CD4-positive, alpha-beta T cell (primary cell): ENCODE measurements at places on chromosomes 6 and 20.
A peak's percentile ranks its signal among the peaks of the same experiment; 100 is the strongest.

DNA sequence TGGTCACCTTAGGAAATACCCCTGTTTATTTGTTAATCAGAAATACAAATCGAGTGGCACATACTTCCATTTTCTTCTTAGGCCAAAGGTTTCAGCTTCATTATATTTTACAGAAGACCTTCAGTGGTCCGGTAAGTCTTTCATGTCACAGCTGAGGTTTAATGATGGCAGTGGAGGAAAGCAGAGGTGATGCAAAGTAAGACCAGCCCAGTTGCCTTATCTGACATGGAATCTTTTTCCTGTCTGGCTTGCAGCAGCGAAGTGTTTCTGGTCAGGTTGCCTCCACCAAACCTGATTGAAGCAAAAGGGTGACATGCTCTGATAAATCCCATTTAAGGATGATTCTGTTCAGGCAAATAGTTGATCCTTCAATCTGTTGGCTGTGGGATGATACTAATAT lies 100.0 kb downstream of the PRDM1 start:
- DNase-seq: peak; percentile 31

DNA sequence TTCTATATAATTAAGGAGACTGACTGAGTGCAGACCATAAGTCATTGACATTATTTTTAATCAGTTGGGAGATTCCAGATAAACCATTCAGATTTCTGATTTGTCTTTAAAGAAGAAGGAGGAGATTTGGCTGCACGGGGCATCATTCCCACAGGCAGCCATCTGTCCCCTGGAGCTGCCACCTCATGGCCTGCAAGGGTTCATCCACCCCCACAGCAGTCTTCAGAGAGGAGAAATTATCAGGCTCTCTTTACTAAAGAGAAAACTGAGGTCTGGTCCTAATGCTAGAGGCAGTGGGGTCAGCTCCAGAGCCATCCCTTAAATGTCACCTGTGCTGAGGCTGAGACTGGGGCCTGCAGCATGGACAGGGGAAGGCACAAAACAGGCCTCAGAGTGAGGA lies 501.3 kb upstream of the SULF2 start:
- DNase-seq: no peak

- DNase-seq: no peak
Observed at GRCh38 chr6:82693094-82693493, 329.5 kb downstream of the TPBG start.

DNA sequence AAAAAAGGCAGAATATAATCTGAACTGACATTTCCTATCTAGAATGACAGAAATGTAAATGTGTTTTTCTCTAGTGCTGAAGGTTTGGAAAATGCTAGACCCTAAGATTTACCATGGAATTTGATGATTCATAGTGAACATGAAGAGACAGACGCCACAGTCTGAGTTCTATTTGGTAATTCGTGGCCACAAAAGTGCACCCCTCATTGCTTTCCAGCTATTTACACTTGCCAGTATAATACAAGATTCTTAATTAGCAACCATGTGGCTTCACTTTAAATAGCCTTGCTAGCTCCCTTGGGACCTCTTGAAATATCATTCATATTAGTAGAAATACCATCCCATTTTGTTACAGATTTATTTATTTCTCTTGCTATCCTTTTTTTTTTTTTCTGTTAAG lies 636.8 kb downstream of the PRKN start:
- DNase-seq: no peak

- no peak for DNase-seq
Observed at GRCh38 chr6:111669326-111669725, 63.6 kb upstream of the TRAF3IP2 start.

- no peak for DNase-seq
Observed at GRCh38 chr20:15739035-15739434, 834.2 kb downstream of the KIF16B start.

- no peak for DNase-seq
Observed at GRCh38 chr6:14216946-14217684, 99.5 kb downstream of the CD83 start.

DNA sequence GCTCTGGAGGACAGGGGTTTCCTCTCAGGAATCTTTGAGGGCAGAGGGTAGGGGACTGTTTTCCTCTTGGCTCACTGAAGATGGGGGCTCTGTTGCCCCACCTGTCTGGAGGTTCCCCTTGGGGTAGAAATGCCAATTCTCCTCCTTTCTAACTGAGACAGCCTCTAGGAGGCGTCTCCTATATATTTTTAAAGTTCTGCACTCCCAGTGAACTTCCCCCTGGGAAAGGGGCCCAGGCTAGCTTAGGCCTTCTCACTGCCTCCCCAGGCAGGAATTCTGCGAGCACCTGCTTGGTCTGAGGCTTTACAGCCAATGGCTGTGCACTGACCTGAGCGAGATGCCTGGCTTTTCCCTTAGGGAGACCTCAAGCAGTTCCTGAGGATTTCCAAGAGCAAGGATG lies 24.8 kb upstream of the SRF start:
- no peak for DNase-seq

DNA sequence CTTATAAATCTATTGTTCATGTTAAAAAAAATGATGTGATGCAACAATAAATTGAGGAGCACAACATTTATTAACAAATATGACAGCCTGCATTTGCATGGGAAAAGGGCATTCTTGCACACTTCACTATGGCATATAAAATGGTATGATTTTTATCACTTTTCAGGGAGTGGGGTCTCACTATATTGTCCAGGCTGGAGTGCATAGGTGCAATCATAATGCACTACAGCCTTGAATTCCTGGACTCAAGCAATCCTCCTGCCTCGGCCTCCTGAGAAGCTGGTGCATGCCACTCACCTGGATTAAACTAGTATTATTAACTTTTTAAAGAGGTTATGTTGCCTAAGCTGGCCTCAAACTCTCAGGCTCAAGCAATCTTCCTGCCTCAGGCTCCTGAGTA lies 11.4 kb downstream of the NUP43 start:
- DNase-seq: no peak

GRCh38 chr6:44820321-44820720 lies 432.8 kb downstream of the CDC5L start:
- no peak for DNase-seq

DNA sequence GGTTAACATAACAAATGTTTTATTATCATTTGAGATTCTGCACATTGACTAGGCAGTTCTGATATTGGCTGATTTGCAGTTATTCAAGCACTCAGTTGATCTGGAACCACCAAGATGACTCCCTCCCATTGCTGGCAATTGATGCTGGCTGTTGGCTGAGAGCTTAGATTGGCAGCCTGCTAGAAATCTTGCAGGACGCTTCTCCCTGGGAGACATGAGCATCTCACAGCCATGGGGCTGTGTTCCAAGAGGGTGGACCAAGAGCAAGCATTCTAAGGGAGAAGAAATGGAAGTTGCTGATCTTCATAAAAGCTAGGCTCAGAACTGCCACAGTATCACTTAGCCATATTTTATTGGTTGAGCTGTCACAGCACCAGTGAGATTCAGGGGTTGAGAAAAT lies 233.4 kb upstream of the ID4 start:
- DNase-seq: no peak

GRCh38 chr20:2038161-2038560 lies 44.3 kb upstream of the PDYN start:
- DNase-seq: no peak

- DNase-seq: no peak
Observed at GRCh38 chr20:6169251-6169650, 46.4 kb upstream of the FERMT1 start.

DNA sequence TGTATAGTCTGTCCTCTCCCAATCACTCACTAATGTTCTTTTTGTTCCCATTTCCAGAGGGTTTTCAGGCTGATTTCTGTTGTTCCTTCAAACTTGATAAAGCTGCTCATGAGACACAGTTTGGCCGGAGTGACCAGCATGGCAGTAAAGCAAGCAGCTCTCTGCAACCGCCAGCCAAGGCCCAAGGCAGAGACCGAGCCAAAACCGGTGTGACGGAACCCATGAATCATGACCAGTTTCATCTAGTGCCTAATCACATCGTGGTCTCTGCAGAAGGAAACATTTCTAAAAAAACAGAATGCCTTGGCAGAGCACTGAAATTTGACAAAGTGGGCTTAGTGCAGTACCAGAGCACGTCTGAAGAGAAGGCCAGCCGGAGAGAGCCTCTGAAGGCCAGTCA lies 14.8 kb upstream of the RPL7L1 start:
- no peak for DNase-seq

- DNase-seq: no peak
Observed at GRCh38 chr6:17354700-17355403, 38.5 kb upstream of the CAP2 start.

DNA sequence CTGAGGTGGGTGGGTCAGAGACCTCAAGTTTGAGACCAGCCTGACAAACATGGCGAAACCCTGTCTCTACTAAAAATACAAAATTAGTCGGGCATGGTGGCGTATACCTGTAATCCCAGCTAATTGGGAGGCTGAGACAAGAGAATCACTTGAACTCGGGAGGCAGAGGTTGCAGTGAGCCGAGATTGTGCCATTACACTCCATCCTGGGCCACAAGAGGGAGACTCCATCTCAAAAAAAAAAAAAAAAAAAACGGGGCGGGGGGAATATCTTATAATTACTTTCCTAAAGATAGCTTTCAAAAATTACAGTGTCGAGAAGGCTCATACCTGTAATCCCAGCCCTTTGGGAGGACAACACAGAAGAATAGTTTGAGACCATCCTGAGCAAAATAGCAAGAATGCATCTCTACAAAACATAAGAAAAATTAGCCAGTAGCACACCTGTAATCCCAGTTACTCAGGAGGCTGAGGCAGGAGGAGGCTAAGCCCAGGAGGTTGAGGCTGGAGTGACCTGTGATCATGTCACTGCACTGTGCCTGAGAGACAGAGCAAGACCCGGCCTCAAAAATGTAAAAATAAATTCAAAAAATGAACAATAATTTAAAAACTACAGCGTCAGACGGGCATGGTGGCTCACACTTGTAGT lies 25.8 kb downstream of the CBFA2T2 start:
- DNase-seq: no peak

DNA sequence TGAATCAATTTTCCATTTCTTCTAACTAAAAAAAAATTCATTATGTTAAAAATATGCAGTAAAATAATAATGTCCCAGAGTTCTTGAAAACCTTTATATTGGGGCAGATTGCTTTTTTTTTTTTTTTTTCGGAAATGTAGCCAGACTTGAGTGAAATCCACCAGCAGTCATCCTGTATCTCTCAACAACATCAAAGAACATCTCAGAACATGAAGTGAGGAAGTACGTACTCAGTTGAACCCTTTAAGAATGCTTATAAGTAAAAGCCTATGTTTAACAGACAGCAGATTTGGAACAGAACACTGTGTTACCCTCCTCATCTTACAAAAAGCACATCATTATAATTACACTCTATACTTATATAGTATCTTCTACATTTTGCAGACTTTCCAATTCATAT lies 51.0 kb upstream of the SUPT3H start:
- peak; percentile 57 for DNase-seq

DNA sequence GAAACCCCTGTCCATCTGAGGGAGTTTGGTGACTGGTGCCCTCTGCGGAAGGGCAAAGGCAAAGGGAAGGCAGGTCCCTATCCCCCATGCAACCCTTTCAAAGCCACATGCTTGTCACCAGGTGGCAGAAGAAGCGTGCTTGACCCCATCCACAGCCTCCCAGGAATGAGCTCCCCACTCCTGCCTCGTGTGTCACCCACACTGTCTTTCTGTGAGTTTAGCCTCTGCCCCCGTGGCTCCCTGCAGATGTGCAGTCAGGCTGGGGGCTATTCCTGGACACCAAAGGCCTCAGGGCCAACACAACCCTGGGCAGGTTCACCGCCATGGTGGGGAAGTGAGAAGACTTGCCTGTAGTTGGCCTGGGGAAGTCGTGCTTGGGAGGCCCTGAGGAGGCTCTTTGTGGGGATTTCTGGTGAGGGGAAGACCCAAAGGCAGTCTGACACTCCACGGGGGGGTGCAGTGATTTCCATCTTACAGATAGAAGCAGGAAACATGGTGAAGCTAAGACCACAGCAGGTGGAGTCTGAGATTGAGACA lies 16.6 kb upstream of the PCMTD2 start:
- DNase-seq: no peak

DNA sequence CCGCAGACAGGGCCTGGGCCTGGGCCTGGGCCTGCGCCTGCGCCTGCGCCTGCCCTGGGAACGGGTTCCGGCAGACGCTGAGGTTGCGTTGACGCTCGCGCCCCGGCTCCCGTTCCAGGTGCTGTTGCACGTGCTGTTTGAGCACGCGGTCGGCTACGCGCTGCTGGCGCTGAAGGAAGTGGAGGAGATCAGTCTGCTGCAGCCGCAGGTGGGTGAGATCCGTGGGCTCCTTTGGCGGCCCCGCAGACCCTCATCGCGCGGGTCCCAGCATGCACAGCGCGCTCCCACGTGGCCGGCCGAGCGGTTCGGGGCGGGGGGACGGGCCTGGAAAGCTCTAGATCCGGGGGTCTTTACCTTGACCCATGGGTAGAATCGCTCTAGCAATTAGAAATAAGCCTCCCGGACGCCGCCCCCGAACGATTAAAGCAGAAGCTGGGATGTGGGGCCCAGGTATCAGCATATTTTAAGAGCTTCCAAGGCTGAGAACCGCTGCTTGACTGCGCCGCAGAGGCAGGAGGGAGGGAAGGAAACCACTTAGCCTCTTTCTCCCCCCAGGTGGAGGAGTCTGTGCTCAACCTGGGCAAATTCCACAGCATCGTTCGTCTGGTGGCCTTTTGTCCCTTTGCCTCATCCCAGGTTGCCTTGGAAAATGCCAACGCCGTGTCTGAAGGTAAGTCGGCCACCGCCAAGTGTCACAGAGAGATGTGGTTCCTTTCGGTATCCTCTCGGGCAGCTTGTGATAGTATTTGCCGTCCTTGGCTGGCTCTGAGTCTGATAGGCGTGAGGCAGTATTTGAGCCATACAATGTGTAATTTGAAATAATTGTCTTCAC lies 508 bp downstream of the NOP56 start:
- no peak for DNase-seq

DNA sequence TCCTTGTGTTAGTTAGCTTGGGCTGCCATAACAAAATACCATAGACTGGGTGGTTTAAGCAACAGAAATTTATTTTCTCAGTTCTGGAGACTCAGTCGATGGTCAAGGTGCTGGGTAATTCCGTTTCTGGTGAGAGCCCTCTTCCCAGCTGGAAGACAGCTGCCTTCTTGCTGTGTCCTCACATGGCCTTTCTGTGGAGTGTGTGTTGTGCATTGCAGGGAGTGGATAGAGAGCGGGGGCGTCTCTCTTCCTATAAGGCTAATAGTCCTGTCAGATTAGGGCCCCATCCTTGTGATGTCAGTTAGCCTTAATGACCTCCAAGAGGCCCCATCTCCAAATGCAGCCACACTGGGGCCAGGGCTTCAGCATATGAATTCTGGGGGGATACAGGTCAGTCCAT lies 19.2 kb downstream of the CHMP4B start:
- DNase-seq: no peak

- DNase-seq: no peak
Observed at GRCh38 chr20:61303675-61304074, 51.6 kb downstream of the CDH4 start.

DNA sequence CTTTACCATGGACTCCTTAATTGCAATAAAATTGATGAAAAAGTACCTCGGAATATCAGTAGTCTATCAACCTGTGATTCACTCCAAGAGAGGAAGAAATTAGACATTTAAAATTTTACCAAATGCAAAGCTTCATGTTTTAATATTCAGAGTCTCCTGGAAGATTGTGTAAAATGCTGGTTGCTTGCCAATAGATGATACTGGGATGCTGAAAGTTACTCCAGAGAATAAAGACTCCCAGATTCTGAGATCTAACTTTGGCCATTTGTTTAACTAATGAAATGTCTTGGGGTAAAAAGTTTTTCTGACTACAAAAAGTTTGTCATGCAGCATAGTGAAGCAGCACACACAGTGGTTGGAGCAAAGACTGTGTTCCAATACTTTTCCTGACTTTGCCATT lies 176.7 kb upstream of the RSPO3 start:
- DNase-seq: no peak
